ENCODE measurements at places on chromosomes 4 and X.

- no peak for DNase-seq
Observed at GRCh38 chrX:134883137-134883700, 107.6 kb upstream of the SMIM10 start.

DNA sequence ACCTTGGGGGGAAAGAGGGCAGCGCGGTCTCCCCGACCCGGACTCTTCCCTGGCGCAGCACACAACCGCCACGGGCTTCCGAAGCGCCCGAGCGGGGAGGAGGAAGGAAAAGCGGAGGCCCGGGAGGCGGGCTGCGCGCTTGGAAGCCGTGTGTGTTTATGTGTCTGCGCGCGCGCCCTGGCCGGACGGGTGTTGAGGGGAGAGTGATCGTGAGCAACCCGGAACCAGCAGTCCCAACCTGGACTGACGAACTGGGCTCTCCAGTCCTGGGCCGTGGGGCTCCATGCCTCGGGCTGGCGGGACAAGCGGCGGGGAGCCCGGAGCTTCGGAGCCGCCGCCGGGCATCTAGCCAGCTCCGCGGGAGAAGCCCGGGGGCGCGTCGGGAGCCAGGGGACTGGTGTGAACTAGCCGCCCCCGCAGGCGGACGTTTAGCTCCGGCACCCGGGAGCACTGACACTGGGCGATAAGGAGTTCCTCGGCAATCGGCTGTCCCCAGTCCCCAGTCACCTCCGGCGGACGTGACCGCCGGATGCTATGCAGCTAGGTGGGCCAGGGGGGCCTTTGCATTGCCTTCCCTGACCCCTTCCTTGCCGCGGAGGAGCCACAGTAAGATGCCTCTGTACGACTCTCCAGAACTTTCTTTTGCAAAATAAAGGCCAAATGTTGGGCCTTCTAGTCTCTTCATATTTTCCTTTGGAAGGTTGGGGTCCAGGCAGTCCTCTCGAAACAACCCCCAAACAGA lies 74.8 kb upstream of the BCOR start:
- no peak for DNase-seq

GRCh38 chrX:14956813-14957582 lies 83.8 kb downstream of the MOSPD2 start:
- DNase-seq: no peak

DNA sequence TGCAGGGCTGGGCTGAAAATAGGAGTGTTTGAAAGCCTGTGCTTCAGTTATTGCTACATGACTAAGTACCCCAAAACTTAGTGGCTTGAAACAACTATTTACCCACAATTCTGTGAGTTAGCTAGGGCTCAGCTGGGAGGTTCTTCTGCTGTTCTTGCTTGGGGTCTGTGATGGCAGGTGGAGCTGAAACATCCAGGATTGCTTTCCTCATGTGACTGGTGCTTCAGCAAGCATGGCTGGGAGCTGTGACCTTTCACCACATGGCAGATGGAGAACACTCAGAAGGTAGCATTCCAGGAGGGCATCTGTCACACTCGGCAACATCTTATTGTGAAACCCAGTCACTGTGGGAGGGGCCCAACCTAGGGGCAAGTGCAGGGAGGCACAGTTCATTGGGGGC lies 57.0 kb upstream of the TBC1D14 start:
- no peak for DNase-seq

DNA sequence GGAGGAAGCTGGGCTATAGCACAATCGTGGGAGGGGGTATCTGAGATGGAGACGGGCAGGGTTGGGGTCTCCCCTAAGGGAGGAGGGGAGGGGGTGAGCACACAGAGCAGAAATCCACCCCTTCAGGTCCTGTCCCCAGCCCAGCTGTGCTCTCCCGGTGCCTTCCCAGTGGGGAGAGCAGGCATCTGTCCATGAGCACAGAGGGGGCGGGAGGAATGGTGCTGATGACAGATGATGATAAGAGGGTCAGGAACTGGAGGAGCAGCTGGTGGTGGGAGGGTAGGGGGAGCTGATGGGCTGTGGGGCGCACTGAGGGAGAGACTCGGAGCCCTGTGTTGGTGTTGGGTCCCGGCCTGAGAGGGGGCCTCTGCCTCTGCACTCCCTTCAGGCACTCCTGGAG lies 8.6 kb downstream of the ATP2B3 start:
- no peak for DNase-seq

DNA sequence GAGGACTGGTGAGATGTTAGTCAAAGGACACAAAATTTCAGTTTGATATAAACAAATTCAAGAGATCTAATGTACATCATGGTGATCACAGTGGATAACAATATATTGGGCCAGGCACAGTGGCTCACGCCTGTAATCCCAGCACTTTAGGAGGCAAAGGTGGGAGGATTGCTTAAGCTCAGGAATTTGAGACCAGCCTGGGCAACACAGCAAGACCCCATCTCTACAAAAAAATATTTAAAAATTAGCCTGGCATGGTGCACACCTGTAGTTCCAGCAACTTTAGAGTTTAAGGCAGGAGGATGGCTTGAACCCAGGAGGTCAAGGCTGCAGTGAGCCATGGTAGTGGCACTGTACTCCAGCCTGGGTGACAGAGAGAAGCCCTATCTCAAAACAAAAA lies 8.7 kb downstream of the SCARB2 start:
- no peak for DNase-seq

DNA sequence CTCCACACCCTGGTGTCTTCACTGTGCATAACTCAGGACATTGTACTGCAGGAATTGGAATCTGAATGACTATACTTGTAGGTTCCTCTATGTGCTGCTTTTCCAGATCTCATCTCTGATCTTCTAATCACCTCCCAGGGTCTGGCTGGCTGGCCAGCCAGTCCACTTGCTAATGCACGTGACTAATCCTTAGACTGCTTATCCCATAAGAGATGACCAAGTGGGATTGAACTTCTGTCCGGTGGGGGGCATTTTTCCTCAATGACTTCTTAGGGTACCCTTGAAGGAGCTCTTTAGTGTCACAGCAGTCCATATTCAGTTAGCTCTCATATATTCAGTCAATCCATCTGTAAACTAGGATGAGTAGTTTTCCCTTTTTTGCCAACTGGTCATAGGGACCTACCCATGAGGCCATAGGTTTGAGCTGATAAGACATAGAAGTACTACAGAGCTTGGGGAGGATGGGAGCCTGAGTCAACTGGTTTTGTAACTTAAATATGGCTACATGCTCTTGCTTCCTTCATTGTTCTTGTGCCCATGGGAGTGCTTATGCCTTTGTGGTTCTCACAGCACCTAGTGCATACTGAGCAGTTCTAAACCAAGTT lies 71.9 kb upstream of the WDR1 start:
- DNase-seq: no peak

- no peak for DNase-seq
Observed at GRCh38 chr4:105329081-105329480, 144.8 kb downstream of the PPA2 start.

DNA sequence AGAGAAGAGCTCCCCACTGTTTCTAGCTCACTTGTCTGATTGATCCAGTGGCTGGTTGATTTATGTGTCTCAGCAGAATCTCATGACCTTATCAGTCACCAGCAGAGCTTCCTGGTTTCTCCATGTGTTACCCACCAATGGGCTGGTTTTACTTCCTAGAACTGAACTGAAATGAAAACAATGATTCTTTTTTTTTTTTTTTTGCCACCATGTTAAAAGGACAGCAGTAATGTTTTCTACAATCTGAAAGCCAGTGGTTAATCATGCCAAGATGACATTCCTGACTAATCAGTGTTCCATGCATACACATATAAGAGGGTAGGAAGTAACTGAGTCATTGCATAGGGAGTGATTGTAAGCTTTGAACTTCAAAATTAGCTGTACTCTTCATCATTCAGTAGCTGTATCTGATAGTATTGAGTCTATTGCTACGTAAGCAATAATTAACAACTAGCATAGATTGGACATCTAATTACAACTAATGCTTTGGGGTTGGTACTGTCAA lies 67.7 kb downstream of the SLC4A4 start:
- DNase-seq: no peak

DNA sequence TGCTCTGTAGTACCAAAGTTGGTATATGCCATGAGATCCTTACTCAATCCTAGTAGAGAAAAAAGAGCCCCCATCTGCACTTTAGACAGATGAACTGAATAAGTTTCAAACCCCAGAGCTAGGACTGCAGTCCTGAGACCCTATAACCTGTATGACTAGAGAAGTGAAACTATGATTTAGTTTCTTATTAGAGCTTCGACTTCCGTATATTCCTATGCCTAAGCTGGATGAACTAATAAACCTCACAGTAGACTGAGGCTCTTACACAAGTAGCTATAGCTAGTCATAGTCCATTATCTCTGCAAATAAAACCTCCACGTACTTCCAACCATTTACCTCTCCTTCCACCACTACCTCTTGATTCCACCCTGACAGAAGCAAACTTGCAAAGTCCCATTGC lies 6.3 kb upstream of the OTUD4 start:
- DNase-seq: no peak

- no peak for DNase-seq
Observed at GRCh38 chr4:2285613-2286381, 23.9 kb upstream of the MXD4 start.

GRCh38 chr4:159787901-159788300 lies 685.0 kb downstream of the RAPGEF2 start:
- no peak for DNase-seq

DNA sequence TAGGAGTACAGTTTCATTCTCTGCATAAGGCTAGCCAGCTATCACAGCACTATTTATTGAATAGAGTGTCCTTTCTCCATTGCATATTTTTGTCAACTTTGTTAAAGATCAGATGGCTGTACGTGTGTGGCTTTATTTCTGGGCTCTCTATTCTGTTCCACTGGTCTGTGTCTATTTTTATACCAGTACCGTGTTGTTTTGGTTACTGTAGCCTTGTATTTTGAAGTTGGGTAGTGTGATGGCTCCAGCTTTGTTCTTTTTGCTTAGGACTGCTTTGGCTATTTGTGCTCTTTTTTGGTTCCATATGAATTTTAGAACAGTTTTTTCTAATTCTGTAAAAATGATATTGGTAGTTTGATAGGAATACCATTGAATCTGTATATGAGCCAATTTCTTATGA lies 182.1 kb upstream of the DIAPH2 start:
- no peak for DNase-seq

DNA sequence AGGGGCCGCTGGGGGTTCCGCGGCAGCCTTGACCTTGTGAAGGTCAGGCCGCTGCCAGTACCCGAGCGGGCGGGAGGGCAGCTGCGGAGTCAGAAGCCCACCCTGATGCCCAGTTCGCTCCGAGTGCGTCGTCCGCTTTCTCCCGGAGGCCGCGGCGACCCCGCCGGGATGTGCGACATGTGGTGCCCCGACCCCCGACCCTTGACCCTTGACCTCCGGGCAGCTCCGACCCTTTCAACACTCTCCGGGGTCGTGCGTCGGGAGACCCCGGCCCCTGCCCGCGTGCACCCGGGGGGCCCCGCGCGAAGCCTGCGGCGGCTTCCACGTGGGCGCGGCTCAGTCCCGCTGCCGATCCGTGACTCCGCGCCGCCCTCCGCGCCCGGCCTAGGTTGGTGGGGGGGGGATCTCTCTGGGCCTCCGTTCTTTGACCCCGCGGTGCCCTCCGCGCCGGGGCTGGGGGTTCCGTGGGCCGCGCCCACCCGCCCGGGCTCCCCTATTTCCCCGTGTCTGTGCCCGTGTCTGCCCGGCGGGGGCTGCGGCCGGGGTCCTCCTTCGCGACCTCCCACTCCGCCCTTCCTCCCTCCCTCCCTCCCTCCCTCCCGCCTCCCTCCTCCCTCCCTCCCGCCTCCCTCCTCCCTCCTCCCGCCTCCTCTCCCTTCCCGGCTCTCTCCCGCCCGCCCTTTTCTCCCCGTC lies 609 bp upstream of the SLC25A6 start:
- no peak for DNase-seq

GRCh38 chr4:40908702-40909362 lies 159.1 kb downstream of the NSUN7 start:
- DNase-seq: peak; percentile 49

DNA sequence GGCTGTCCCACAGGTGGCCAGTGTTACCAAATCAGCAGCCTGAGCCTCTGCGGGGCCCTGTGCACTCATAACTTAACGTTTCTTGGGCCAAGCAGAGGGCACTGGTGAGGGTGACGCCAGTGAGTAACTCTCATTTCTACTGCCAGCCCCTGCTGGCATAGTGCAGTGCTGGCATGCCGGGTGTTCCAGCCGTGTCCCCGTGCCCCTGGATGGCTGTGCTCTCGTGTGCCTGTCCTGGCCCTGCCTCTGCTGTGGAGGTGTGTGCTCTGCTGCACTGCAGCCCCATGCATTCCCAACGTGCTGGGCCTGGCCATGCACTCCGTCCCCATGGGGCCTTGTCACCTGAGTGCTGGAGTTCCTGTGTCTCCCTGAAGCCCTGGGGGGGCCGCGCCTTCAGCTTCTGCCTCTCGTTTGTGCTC lies 14.7 kb downstream of the TBC1D14 start:
- DNase-seq: no peak

GRCh38 chr4:129163427-129163826 lies 67.5 kb downstream of the C4orf33 start:
- DNase-seq: no peak

DNA sequence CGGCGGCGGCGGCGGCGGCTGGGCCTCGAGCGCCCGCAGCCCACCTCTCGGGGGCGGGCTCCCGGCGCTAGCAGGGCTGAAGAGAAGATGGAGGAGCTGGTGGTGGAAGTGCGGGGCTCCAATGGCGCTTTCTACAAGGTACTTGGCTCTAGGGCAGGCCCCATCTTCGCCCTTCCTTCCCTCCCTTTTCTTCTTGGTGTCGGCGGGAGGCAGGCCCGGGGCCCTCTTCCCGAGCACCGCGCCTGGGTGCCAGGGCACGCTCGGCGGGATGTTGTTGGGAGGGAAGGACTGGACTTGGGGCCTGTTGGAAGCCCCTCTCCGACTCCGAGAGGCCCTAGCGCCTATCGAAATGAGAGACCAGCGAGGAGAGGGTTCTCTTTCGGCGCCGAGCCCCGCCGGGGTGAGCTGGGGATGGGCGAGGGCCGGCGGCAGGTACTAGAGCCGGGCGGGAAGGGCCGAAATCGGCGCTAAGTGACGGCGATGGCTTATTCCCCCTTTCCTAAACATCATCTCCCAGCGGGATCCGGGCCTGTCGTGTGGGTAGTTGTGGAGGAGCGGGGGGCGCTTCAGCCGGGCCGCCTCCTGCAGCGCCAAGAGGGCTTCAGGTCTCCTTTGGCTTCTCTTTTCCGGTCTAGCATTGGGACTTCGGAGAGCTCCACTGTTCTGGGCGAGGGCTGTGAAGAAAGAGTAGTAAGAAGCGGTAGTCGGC lies 528 bp downstream of the FMR1 start:
- peak; percentile 5 for DNase-seq

- no peak for DNase-seq
Observed at GRCh38 chrX:41064018-41064417, 21.2 kb upstream of the USP9X start.

GRCh38 chr4:145090380-145090779 lies 7.6 kb downstream of the ANAPC10 start:
- DNase-seq: no peak

GRCh38 chr4:160928482-160928881 lies 1235.3 kb downstream of the FSTL5 start:
- DNase-seq: no peak

GRCh38 chrX:68193786-68194185 lies 239.5 kb downstream of the OPHN1 start:
- no peak for DNase-seq

GRCh38 chrX:48890296-48890925 lies 7.2 kb downstream of the TIMM17B start:
- no peak for DNase-seq

GRCh38 chr4:36140421-36140820 lies 103.9 kb downstream of the ARAP2 start:
- no peak for DNase-seq

- DNase-seq: no peak
Observed at GRCh38 chr4:47668810-47669408, 169.0 kb downstream of the CORIN start.

Data from activated T-cell treated with anti-CD3 and anti-CD28 coated beads for 1 hour (primary cell).